Muscle of leg (tissue), 16 donors: ENCODE measurements at places on chromosomes 3 and 15. TPM values are rescaled to one million over a fixed set of nuclear protein-coding genes. Genes with fewer than 3 reads are reported as not detected.

- no peak for DNase-seq
These were observed 115.2 kb upstream of the KCNMB2 start for GRCh38 chr3:178421069-178421468.

DNA sequence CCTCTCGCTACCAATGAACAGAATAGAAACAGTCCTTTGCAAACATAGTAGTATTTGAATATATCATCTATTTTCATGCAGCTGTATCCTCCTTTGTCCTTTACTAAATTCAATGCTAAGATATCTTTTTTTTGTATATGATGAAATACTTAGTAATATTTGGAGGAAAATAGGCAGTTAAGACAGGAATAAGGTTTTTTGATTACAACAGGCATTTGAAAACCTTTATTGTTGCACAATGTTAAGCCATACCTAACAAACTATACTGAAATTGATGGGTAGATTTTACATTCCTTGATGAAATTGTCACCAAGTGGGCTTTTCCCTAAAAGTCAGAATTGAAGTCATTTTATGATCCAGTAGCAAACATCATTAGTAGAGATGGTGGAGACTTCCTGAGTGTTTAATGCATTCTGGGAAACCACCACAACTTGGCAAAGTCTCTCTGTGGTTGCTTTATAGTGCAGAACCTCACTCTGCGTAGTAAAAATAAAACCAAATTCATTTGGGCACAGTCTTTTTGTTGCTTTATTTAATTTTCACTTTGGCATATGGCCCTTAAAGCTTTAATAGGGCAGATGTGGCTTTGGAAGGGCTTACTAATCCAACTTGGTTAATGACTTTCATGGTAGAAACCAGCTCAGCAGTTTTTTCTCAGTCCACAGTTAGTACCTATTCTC is 216.0 kb downstream of the DIPK2A start:
- no peak for DNase-seq

DNA sequence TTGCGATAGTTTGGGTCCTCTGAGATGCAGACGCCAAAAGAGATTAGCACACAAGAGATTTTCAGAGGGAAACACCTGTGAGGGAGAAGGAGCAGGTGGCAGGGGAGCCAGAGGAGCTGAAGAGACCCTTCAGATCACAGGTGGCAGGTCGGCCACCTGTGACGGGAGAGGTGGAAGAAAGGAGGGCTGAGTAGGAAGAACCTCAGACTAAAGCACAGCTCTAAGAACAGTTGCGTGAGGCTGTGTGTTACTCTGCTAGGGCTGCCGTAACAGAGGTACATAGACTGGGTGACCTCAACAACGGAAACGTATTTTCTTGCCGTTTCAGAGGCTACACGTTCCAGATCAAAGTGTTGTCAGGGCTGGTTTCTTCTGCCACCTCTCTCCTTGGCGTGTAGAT is 38.5 kb downstream of the C2CD4A start:
- no peak for DNase-seq

- DNase-seq = peak; percentile 7
These were observed 87.6 kb upstream of the SOX2 start for GRCh38 chr3:181623924-181624694.

DAZL gene
- not detected for total RNA-seq

FGF7 gene
- 33.8 TPM for total RNA-seq
